GM12864 (cell line): ENCODE measurements at places on chromosomes 5 and 9.

DNA sequence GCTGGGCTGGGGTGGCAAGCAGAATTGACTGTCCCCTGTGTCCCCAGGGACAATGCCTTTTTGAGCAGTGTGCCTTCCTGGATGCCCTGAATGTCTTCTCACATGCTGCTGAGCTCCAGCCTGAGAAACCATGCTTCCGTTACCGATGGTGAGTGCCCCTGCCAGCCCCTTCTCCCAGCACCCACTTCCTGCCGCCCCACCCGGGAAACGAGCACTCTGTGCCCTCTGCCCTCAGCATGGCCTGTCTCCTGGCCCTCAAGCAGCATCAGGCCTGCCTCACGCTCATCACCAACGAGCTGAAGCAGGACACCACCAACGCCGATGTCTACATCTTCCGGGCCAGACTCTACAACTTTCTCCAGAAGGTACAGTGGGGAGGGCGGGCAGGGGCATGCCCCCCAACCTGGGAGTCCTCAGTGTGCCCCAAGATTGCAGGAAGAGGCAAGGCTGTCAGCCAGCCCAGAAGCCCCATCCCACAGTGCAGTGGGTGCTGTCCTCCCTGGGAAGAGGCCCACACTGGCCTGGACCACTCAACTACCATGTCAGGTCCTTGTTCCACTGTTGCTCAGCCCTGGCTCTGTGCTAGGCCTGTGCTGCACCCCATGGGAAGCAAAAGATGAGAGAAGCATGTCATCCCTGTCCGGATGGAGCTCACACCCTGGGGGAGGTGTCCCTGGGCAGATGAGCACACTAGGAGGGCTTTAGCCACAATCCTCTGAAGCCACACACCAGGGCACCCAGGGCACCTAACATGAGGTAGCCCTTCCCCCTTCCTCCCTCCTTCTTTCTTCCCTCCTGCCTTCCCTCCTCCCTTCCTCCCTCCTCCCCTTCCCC lies 4.4 kb downstream of the TTC16 start:
- DNase-seq: no peak

- DNase-seq: no peak
Measured at GRCh38 chr9:111065414-111065813, 27.1 kb upstream of the LPAR1 start.

GRCh38 chr5:91443761-91444467 lies 60.8 kb upstream of the ARRDC3 start:
- DNase-seq: no peak

- DNase-seq: no peak
Measured at GRCh38 chr5:61949679-61950435, 356.1 kb upstream of the KIF2A start.

DNA sequence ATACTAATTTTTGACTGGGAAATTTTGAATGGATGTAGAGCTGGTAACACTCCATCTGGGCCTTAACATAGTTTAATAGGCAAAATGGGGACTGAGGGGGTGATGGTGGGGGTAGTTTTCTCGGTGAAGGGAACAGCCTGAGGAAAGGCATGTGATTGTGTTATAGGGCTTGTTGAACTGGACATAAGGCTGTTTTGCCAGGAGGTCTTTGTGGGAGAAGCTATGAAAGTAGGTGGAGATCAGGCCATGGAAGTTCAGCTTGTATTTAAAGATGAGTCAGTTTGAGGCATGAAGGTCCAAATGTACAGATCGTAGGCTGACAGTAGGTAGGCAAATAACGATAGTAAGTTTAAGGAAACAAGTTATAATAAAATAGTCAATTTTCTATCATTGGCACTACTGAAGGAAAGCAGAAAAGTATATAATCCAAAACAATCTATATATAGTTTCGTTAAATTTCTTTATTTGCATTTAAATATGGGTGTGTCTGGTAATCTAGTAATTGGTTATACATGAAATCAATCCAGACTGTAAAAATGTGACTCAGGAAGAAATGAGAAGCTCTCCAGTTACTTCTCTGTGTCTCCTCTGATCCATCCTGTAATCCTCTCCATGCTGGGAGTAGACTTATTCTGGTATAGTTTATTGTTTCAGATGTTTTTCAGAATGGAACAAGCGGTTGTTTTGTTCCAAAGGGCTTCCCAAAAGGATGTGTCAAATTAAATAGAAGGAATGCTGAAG lies 2.8 kb downstream of the CSNK1G3 start:
- DNase-seq: no peak
